ENCODE measurements at places on chromosomes 7 and 10.

DNA sequence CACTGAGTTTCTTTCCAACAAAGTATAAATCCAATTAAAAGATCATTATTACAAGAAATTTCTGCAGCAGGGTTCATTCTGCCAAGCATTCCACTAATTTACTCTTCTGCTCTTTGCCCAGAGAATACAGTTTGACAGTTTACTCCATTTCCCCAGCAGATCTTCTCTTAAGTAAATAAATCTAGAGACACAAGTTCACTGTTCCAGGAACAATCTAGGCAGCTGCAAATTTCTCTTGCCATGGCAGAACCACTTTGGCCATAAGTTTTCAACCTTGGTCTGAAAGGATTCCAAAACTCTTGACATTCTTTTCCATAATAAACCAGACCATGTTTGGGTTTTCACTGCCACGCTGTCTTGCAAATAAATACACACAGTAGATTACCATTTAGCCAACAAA, 11.5 kb downstream of the RGS10 start:
- no peak for DNase-seq

DNA sequence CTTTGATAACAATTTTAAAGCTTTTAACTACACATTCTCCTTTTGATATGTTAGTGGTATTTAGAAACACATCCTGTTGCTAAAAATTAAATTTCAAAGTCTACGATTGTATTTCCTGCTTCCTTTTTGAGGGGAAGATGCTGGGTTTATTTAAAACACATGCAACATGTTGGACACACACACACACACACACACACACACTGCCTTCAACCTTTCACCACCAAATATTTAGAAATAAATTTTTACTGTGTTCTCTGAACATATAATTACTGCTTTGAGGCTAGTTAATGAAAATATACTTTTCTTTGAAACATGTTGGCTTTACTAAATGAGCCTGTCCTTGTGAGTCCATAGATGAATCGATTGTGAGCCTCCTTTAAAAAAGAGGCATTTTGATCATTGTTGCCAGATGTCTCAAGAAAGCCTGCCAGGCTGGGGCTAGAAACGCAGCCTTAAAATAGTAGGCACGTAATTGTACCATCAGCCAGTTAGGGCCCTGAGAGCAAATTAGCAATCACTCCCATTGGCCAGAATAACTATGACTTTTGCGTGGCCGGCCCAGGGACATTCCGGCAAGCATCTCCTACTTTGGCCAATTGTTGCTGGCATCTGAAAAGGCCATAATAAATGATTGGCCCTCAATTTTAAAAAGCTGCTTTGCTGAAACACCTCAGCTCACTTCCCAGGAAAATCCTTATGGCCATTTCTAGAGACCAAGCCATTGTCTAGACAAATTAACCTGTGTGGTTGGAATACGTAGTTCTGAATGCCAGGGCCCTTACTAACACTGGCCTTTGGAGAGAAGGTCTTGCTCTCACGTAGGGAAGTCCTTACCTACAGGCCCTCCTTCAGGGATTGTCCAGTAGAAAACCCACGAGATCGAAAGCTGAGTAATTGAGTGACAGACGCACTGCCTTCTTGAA, 9.9 kb upstream of the TEX36 start:
- no peak for DNase-seq

GRCh38 chr10:69232252-69232651, 12.1 kb downstream of the HKDC1 start:
- DNase-seq: no peak

GRCh38 chr10:73655990-73656298, at the start of gene SYNPO2L:
TSS of gene SYNPO2L (minus strand) at chr10:73656029. CDS start at chr10:73655922, 107 bp downstream.
- DNase-seq: no peak

- no peak for DNase-seq
These were observed 101.0 kb downstream of the HERPUD2 start for GRCh38 chr7:35593899-35594298.

- no peak for DNase-seq
These were observed 59.9 kb downstream of the MGMT start for GRCh38 chr10:129526943-129527342.

GRCh38 chr7:136925044-136925443, 56.6 kb downstream of the CHRM2 start:
- DNase-seq: no peak

DNA sequence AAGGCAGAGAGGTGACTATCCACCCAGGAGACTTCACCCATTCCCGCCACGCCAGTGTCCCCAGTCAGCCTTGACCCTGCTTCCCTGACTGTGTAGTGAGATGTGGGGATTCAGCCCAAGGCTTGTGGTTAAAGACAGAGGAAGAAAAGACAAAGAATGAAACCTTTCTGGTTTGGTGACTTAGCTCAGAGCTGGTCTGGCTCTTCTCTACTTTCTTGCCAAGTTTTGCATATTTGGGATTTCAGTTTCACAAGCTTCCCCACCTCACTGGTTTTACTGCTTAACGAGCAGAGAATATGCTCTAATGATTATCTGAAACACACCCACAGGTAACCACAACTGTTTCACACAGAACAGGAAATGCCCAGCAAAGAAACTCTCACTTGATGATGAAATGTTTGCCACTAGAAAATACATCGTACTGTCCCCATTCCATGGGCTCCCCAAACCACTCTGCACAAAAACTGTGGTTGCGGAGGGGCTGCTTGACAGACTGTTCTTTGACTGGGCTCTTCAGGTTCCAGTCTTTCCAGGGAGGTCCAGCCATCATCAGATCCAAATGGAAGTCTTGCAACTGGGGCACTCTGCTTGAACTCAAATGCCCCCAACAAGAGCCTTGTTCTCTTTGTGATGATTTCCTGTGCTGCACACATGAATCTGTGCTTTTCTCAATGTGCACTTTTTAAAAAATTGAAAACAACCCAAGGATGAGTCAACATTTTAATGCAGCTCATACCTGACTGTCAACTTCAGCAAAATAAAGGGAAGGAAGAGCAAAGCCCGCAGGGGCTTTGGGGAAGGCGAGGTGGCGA, 95.5 kb downstream of the CTBP2 start:
- no peak for DNase-seq

Data from effector CD8-positive, alpha-beta T cell (primary cell).